ENCODE measurements at places on chromosomes 7 and 10.

DNA sequence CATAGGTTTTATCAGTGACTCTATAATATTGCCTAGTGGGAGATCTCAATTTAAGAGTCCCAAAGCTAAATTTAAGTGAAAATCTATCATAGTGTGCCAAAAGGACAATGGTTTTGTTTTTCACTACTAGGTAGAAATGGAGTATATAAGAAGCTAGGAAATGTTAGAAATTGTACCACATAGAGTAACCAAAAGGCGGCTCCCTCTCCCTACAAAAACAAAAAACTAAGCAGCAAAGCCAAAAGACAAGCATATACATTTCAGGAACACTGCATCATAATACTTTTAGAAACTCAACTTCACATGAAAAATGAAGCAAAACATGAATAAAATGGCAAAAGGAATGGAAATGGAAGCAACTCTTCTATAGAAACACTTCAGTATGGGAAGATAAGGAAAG, 271.6 kb downstream of the CACNA2D1 start:
- no peak overlapping the region for H3K27ac ChIP-seq
- H3K27me3 ChIP-seq: no peaks in the 10 kb centered on the region
- H3K36me3 ChIP-seq: no peaks in the 10 kb centered on the region
- no peak overlapping the region for H3K4me3 ChIP-seq

GRCh38 chr7:44764081-44764480, 15.4 kb downstream of the ZMIZ2 start:
- H3K4me1 ChIP-seq: peaks cover 16% of the 10 kb centered on the region
- peaks cover 90% of the 10 kb centered on the region for H3K36me3 ChIP-seq
- no peak overlapping the region for H3K27ac ChIP-seq

DNA sequence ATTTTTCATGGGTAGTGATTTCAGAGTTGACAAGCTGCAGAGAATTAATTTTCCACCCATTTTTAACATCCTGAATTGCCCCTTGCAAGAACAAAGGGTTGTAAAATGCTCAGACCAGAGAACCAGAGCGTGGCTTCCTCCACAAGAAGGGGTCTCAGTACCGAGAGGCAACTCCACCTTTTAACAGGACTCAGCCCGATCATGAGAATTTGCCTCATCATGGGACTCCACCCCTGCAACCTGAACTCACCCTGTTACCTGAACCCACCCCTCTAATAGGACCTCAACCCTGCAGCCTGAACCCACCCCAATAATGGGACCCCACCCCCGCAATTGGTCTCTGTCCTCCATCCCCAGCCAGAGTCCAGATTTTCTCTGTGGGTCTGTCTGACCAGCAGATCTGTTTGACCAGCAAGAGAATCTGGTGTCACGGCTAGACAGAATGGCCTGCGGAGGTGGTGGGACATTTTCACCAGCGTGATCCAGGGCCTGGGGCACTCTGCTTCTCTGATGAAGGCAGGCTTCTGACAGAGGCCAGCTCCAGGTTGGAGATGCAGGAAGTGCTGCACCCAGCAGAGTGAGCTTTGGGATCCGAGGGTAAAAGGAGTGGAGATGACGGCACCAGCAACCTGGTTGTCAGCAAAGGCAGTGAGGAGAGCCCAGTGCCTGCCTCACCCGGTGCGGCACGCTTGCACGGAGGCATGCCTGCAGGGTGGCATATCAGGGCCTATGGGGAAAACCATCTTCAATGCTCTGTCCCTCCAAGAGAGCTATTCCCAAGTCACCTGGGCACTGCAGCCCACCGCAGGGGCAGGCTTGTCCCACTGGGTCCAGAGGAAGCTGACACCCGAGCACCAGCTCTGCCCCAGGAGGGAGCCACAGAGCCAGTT, 136.6 kb downstream of the TCERG1L start:
- no peak overlapping the region for H3K4me3 ChIP-seq
- H3K27me3 ChIP-seq: no peaks in the 10 kb centered on the region
- H3K27ac ChIP-seq: no peak overlapping the region
- no peak for DNase-seq
- H3K4me1 ChIP-seq: no peaks in the 10 kb centered on the region

GRCh38 chr7:35255443-35256255, 1.7 kb upstream of the TBX20 start:
- H3K27me3 ChIP-seq: peaks cover 99% of the 10 kb centered on the region
- peaks cover 8% of the 10 kb centered on the region for H3K4me1 ChIP-seq
- DNase-seq: no peak
- H3K27ac ChIP-seq: no peak overlapping the region

- H3K27ac ChIP-seq: no peak overlapping the region
- H3K27me3 ChIP-seq: no peaks in the 10 kb centered on the region
- no peaks in the 10 kb centered on the region for H3K36me3 ChIP-seq
- peaks cover 3% of the 10 kb centered on the region for H3K4me1 ChIP-seq
- H3K4me3 ChIP-seq: no peak overlapping the region
- no peak for DNase-seq
These were observed 31.1 kb downstream of the NEUROD6 start for GRCh38 chr7:31309407-31309806.

GRCh38 chr7:43850348-43851116, 18.8 kb downstream of the MRPS24 start:
- H3K4me3 ChIP-seq: no peak overlapping the region
- no peak overlapping the region for H3K27ac ChIP-seq
- no peaks in the 10 kb centered on the region for H3K36me3 ChIP-seq
- no peaks in the 10 kb centered on the region for H3K4me1 ChIP-seq
- H3K27me3 ChIP-seq: peaks cover 10% of the 10 kb centered on the region

DNA sequence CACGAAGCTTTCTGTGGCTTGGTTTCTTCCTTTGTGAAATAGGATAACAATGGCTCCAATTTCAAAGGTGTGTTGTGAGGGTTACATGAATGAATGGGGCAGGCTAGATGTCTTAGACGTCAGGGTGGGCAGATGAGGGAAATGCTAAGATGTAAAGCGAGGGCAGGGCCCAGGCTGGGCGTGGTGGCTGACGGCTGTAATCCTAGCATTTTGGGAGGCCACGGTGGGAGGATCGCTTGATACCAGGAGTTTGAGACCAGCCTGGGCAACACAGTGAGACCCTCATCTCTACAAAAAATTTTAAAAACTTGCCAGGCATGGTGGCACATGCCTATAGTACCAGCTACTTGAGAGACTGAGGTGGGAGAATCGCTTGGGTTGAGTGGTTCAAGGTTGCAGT, 607.7 kb upstream of the FOXK1 start:
- DNase-seq: no peak
- H3K36me3 ChIP-seq: no peaks in the 10 kb centered on the region
- no peak overlapping the region for H3K27ac ChIP-seq
- no peak overlapping the region for H3K4me3 ChIP-seq
- no peaks in the 10 kb centered on the region for H3K27me3 ChIP-seq
- H3K4me1 ChIP-seq: no peaks in the 10 kb centered on the region

DNA sequence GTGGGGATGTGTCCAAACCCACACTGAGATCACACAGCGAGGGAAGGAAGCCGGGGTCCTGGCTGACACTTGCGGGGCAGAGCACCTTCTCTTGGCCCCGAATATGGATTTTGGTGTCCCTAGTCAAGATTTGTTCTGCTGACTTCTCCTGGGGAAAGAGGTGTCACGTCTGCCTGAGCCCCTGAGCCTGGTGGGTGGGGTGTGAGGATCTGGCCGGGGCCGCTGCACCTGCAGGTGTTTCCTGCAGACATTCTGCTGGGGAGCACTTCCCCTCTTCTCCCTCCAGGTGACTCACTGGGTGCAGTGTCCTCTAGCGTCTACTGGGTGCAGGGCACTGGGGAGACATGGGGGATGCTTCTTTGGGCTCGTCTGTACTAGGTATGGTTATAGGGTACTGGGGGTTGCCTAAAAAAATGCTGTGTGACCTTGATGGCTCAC, 99.2 kb downstream of the GRK5 start:
- H3K4me1 ChIP-seq: peaks cover 73% of the 10 kb centered on the region
- peak overlapping the region; percentile 71 for H3K27ac ChIP-seq
- DNase-seq: no peak
- H3K27me3 ChIP-seq: no peaks in the 10 kb centered on the region

GRCh38 chr10:78754269-78755062, 314.3 kb upstream of the ZMIZ1 start:
- H3K4me1 ChIP-seq: peaks cover 19% of the 10 kb centered on the region
- no peak for DNase-seq
- H3K27me3 ChIP-seq: no peaks in the 10 kb centered on the region
- H3K36me3 ChIP-seq: no peaks in the 10 kb centered on the region
- H3K27ac ChIP-seq: no peak overlapping the region

DNA sequence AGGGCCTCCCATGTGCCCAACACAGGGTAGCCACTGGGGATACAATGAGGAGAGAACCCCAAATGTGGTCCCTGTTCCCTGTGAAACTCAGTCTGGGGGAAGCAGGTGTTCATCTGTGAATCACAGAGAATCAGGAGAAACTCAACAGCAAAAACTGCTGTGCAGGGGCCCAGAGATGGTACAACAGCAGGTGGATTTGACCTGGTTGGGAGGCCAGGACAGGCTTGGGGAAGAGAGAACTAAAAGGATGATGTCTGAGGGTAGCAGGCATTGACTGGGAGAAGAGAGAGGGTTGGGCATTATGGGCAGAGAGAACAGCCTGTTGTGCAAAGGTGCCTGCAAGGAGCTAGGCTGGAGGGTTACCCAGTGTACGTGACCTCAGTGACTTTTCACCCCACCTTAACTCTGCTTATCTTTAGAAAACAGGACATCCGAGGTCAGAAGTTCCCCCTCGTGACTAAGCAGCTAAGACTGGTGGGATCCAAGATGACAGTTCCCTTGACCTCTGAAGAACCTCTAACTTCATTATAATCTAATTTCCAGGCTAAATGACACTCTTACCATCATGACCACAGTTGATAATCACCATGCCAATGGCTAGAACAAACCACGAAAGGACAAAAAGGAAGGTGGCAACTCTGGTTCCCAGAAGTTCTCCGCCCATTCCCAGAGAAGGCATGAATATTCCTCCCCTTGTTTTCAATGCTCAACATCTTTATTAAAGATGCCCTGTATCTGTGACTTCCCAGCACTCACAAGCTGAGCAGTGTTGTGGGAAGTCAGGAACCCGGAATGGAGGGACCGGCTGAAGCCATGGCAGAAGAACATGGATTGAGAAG, 5.1 kb upstream of the ADAMTS14 start:
- no peak for DNase-seq
- H3K27me3 ChIP-seq: peaks cover 9% of the 10 kb centered on the region

DNA sequence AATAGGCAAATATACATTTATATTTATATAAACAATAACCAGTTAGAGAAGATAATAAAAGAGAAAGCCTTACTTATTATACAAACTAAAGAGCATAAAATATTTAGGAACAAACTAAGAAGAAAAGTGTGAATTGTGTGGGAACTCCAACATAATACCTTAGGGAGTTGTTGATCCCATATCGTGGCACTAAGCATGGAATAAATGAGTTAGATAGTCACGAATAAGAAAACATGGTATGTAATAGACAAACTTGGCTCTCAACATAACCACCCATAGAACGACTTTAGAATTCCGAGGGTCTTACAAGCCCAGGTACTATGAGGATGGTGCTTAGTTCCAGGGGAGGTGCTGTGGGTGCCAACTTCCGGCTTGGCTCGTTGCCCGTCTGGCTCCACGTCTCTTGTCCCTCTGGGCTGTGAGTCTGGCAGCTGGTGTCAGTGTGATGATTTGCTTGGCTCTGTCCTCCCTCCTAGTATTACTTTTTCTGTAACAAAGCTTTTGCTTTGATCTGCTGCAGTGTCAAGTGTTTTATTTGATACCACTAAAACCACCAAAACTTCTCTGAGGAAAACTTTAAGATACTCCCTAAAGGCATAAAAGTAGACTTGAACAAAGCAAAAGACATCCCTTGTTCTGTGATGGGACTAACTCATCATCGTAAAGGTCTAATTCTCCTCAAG, 9.5 kb upstream of the RBM20 start:
- H3K4me3 ChIP-seq: no peak overlapping the region
- H3K27me3 ChIP-seq: peaks cover 12% of the 10 kb centered on the region
- no peaks in the 10 kb centered on the region for H3K36me3 ChIP-seq
- no peaks in the 10 kb centered on the region for H3K4me1 ChIP-seq
- DNase-seq: no peak

DNA sequence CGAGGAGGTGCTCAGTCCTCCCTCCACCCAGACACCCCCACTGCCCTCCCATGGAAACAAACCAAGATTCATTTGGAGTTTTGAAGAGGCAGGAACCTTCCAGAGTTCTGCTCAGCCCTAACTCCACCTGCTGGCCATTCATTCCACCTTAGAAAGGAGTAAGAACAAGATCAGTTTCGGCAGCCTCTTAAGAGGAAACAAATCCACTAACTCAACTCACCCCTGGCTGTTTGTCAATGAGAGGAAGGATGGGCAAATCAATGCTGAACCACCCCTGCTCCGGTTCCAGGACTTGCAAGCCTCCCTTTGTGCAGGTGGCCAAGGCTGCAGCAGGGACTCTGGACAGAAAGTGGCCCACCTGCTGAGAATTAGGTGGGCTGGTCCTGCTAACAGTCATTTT, 26.2 kb downstream of the CCDC3 start:
- no peak overlapping the region for H3K4me3 ChIP-seq
- no peaks in the 10 kb centered on the region for H3K4me1 ChIP-seq
- no peak overlapping the region for H3K27ac ChIP-seq
- H3K27me3 ChIP-seq: no peaks in the 10 kb centered on the region
- H3K36me3 ChIP-seq: no peaks in the 10 kb centered on the region

DNA sequence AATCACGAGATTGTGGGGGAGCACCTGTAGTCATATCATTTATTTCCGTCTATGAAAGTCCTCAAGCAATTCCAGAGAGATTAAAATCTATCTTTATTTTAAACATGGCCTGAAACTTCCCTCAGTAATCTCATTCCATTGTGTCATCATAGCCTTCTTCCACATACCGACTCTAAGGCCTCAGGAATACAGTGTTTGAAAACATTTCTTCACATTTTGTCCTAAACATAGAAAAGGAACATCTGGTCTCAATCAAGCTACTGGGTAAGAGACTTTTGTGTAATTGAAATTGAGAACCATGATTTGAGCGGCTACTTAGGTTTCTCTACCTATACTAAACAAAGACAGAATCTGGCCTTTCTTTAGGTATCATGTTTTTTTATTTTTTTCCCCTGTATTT, 78.0 kb upstream of the ELMO1 start:
- H3K27ac ChIP-seq: no peak overlapping the region
- H3K36me3 ChIP-seq: no peaks in the 10 kb centered on the region
- H3K4me3 ChIP-seq: no peak overlapping the region
- DNase-seq: no peak
